ENCODE measurements at places on chromosomes 5 and 9.

- DNase-seq = no peak
These were observed 471.5 kb downstream of the HINT1 start for GRCh38 chr5:130693509-130693908.

DNA sequence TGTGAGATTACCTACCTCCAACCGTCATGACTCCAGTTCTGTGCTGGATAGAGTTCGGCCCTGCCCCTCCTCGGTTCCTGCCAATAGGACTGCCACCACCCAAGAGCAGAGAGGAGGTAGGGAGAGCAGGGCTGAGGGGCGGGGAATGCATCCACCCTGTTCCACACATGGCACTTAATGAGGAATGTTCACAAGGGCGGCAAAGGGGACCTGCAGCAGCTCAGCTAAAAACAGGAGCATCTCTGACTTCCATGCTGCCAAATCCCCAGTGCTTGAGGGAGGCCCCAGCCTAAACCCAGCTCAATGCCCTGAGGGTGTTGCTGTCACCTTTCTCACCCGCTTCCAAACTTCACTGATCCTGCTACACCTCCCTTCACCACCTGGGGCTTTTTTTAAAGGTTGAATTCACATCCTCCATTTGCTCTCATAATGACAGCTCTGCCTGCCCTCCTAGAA lies 7.8 kb upstream of the DELE1 start:
- no peak for DNase-seq

- DNase-seq = no peak
These were observed 25.9 kb downstream of the ZDHHC11B start for GRCh38 chr5:758698-759053.

- DNase-seq = no peak
These were observed 34.6 kb downstream of the OXCT1 start for GRCh38 chr5:41835645-41836044.

DNA sequence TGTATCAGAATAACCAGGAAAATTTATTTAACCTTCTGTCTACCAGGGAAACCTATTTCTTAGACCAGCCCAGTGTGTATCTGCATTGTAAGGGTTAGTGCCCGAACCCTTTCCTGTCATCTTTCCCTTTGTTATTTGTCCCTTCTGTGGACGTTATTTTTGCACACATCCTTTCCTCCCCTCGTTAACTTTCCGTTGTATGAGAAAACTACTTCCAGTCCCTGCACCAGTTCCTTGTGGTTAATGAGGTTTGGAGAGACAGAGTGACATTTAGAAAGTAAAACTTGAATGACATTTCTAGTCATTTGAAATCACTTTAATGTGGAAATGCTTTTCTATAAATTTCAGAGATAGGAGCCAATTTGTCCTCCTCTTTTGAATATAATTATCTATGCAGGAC lies 4.3 kb upstream of the IFNB1 start:
- peak; percentile 11 for DNase-seq

Measured in immature natural killer cell (primary cell).